Immature natural killer cell (primary cell): ENCODE measurements at places on chromosomes 2 and 18. TPM values are rescaled to one million over a fixed set of nuclear protein-coding genes. Genes with fewer than 3 reads are reported as not detected.

DNA sequence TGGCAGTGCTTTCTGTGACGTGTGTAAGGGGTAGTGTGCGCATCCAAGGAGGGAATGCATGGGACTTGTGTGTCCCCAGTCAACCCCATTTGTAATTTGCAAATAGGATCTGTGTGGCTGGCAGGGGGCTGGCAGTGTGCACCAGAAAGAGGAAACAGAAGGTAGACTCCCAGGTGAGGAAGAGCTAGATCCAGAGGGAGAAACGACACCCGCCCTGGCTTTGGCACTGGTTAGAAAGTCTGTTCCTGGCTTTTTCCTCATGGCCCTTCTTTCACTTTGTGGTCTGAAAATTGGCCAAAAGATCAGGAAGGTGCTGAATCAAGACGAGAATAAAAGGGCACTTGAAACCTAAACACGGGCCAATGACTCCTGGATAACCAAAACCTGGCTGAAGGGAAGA is 33.3 kb downstream of the PRKCE start:
- DNase-seq: no peak

DNA sequence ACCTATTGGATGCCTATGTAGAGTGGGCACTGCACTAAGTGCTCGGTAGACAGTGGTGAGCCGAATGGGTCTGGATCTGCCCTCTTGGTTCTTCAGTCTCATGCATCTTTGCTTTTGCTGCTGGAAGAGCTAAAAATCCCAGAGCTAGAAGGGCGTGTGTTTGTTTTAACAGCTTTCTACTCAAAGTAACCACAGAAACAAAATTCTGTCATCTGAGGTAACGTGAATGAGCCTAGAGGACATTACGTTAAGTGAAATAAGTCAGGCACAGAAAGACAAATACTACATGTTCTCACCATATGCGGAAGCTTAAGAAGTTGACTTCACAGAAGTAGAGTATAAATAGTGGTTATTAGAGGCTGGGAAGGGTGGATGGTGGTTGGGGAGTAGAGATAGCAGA is 119.8 kb downstream of the PLB1 start:
- DNase-seq: no peak

Gene NXPH2
- not detected for polyA plus RNA-seq

Gene SEPTIN2
- 207 TPM for polyA plus RNA-seq

Gene PIEZO2
- not detected for polyA plus RNA-seq

DNA sequence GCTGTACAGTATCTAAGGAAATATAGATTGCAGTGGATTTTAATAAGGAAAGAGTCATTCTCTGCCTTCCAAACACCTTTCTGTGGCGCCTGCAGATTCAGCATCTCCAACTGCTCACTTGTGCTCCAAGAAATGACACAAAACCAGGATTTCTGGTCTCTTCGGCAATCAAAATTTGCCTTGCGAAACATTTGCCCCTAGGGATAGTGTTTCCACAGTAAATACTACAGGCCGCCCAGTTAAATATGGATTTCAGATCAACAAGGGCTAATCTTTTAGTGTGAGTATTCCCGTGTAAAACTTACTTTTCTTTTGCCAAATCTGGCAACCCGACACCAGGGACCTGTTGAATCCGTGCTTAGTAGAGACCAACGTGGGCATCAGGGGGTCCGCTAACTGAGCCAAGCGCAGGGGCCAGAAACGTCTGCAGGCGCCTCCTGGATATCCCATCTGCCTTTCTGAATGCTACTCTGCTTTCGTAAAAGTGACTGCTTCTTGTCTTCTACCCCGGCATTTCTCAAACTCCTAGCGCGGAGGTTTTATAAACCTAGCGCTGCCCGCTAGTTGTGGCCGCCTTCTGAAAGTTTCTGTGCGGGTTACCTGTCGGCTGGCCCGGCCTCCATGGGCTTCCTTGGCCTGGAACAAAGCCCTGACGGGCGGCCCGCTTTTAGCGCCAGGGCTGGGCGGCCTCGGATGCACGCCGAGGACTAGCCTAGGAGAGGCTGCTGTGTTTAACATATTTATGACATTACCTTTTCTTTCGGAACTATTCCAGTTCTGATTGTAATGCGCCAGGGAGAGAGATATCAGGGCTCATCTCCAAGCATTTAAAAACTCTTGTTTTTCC is 2.5 kb downstream of the CYP1B1 start:
- no peak for DNase-seq

DNA sequence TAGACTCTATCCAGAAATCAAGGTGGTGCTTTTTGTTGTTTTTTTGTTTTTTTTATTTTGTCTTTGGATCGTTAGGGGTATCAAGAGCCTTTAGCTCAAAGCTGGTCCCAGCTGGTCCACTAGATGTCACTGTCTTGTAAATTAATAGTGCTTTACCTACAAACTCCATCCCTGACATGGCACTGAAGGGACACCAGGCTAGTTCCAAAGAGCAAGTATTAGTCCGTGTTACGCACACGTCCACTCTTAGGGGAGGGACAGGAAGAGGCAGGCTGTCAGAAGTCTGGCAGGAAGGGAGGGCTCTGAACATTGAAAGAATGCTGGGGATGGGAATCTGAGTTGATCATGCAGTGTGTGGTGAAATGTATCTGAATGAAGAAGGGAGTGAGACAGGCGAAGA is 85.9 kb upstream of the CCBE1 start:
- no peak for DNase-seq

DNA sequence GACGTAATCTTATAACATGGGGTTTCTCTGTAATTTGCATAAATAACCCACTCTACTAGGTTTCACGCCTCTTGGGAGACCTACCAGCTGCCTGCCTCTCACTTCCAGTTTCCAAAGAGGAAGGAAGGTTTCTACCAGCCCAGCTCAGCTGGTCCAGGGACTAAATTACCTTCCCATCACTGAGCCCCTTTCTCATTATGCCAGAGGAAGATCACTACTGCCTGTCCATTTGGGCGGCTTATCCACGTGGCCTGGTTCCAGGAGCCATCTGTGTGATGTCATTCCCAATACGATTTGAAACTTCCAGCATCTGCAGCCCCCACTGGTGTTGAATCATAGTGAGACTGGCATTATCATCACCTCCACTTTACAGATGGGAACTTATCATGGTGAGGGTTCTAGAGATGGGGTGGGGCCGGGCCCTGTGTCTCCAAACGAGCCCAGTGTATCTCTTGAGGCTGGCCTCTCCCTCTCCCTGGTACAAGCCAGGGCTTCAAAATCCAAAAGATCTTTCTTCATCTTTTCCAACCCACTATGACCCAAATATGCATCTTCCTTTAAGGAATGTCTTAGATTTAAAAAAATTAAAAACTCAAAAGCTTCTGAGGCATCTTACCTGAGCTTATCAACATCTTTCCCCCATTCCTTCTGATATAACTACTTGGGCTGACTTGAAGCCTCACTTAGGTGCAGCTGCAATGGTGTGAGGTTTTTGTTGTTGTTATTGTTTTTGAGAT is 140.8 kb downstream of the DDX1 start:
- no peak for DNase-seq
